ENCODE measurements at places on chromosomes 11 and 22.

GRCh38 chr11:118953265-118953664, 2.8 kb upstream of the UPK2 start:
- DNase-seq = no peak

DNA sequence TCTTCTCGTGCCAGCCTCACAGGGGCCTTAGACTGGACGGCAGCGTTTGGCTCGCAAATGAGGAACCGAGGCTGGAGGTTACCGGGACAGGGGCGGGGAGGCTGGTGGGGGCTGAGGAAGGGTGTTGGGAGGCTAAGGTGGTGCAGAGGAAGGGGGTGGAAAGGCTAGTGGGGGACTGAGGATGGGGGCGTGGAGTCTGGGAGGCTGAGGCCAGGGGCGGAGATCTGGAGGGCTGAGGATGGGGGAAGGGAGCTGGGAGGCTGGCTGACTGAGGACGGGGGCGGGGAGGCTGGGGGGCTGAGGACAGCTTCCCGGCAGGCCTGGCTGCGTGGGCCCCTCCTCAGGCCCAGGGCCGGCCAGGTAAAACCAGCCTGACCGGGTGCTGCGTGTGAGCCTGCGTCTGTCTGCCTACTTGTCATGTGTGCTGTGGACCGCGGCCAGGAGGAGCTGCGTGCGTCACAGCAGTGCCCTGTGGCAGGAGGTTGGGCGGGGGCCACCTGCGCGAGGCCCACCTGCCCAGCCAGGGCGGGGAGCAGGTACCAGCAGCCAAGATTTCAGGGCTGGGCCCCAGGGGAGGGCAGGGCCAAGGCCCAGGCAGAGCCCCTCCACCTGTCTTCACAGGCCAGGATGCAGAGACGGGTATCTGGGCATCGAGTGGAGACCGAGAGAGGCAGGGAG, 9.4 kb upstream of the PIM3 start:
- no peak for DNase-seq

DNA sequence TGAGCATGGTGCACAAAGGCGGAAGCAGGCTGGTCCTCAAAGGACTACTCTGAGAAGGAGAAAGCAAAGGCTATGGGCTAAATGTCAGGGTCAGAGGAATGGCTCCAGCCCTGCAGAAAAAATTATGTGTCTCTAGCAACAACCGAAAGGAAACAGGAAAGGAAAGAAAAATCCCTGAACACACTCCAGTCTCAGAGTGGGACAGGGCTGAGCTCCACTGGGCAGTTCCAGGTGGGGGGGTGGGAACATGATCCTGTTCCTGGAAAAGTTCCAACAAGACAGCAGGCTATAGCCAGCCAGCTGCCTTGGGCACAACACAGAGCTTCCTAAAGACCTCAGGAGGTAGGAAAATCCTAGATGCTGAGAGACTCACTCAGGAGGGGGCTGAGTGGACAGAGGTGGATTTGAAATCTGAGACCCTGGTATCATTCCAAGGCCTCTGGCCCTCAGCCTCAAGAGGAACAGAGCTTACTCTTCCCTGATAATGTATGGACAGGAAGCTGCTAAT, 1088.2 kb downstream of the TBC1D22A start:
- DNase-seq = no peak

- DNase-seq = no peak
Observed at GRCh38 chr11:68792400-68792966, 41.2 kb upstream of the TESMIN start.

- DNase-seq = no peak
Observed at GRCh38 chr11:133360860-133361688, 171.2 kb downstream of the OPCML start.

DNA sequence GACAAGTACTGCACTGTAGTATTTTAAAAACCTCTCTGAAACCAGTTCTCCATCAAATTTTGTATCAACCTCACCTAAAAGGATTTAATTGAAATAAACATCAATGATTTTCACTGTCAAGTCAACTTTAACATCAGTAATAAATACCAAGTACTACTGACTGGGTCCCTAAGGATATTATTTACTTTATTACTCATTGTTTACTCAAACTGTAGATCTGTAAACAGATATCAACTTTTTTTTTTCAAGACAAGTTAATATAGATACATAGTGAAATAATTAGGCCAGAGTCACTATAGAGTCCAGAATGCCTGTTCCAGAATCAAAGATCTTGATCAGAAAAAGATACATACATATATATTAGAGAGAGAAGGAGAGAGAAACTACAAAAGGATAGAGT, 1.6 kb downstream of the RNF141 start:
- DNase-seq = no peak

DNA sequence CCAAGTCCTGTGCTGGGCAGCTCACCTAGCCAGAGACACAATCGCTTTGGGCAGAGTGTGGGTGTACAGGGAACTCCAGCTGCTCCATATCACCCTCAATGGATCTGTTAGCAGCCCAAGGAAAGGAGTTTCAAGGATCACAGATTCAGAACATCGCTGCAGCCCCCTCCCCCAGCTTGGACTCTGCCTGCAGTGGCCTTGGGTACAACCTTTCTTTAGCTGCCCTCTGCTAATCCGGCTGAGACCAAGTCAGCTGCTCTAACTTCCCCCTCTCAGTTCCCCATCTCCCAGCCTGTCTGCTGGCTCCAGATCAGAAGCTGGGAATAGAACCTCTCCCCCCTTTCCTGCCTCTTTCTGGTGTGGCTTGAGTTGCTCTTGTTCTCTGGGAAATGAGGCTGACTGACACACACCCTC, 1.3 kb downstream of the TMEM86A start:
- DNase-seq = peak; percentile 57

- no peak for DNase-seq
Observed at GRCh38 chr22:46457502-46458488, 79.6 kb downstream of the CELSR1 start.

DNA sequence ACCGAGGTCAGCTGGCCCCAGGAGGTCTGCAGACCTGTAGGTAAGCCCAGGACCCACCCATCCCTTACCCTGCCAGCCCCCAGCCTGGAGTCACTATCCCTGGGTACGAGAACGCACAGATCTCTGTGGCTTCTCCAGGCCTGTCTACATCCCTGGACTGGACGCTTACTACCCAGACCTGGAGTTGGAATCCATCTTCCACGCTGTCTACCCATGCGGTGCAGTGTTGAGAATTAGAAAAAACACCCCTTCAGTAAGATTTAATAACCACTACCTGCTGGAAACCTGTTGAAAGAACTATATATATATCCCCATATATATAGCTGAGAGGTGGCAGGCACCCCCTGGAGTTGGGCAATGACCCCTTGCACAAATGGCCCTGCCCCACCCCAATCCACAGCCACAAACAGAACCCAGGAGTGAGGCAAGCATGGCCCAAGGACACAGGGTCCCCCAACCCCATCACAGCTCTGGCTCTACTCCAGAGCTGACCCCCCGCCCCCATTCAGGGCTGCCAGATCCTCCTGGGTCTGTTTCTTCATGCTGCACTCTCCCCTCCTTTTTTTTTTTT, 17.7 kb upstream of the RGL4 start:
- no peak for DNase-seq

GRCh38 chr11:44759743-44760476, 33.1 kb downstream of the TSPAN18 start:
- DNase-seq = no peak

- no peak for DNase-seq
Observed at GRCh38 chr22:38540701-38541100, 29.3 kb downstream of the DMC1 start.

- no peak for DNase-seq
Observed at GRCh38 chr11:83818349-83818748, 532.2 kb upstream of the CCDC90B start.

- DNase-seq = no peak
Observed at GRCh38 chr22:50626314-50626849, 1.6 kb downstream of the ARSA start.

DNA sequence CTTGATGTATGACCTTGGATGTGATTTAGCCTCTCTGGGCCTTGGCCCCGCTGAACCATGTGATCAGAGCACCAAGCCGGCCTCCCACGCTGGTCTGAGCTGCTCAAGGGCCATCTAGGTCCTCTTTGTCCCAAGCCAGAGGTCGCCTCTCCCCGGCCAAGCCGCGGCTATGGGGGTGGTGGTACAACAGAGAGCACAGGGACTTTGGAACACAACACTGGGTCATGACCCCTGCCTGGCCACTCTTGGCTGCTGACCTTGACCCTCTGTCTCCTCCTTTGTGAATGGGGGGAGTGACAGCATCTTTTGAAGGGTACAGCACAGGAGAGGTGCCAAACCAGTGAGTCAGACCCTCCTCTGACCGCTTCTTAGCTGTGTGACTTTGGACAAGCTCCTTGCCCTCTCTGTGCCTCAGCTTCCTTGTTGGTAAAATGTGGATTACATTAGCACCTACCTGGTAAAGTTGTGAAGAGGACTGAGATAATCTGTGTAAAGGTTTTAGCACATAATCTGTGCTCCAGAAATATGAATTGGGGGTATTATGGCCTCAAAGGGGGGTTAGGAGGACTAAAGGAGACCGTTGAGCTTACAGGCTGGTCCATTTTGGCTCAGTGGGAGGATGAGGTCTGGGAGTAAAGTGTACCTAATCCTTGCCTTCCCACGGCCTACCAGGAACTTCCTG, 4.7 kb downstream of the SCYL1 start:
- no peak for DNase-seq

GRCh38 chr11:65528819-65529350, 4.0 kb downstream of the SCYL1 start:
- no peak for DNase-seq

DNA sequence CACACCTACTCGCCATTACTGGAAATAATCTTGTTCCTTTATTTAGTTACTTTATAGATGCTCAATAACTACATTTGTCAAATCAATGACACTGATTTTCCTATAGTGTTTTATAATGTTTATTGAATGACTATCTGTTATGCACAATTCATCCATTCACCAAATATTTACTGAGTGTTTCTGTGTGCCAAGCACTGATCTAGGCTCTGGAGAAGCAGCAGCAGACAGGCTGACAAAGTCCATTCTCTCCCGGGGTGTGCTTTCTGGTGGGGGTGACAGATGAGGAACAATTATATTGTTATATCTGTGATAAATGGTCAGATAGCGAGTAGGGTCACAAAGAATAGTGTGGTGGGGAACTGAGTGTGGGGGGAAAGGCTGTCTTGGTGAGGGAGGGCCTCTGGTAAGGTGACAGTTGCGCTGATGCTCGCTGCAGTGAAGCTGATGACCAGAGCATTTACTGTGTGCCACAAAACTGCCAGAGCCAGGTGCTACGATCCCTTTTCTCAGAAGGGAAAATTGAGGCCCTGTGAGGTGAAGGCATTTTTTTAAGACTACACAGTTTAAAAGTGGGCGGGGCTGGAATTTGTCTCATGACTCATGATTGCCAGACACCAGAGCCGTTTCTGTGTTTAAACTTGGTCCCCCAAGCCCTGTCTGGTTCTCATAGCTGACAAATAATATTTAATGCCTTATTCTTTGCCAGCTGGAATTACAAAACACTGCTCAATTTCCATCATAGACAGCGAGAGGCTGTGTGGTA, 10.2 kb downstream of the PACS1 start:
- peak; percentile 52 for DNase-seq

DNA sequence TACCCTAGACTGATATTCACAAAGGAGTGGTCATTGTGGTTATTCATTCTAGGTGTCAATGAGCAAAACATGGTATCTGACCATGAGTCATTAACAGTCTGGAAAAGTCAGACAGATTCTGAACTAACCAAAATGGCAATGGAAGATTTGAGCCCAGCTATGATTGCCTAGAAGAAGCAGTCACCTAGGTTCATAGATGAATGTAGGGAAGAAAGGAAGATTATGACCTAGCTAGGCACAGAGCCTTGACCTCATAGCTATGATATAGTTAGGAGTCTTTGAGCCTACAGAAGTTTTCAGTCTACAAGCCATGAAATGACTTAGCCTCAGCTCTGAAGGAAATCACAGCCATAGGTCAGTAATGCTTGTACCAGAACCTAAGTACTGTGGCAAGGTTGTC, 351 bp downstream of the OR56A4 start:
- DNase-seq = no peak

DNA sequence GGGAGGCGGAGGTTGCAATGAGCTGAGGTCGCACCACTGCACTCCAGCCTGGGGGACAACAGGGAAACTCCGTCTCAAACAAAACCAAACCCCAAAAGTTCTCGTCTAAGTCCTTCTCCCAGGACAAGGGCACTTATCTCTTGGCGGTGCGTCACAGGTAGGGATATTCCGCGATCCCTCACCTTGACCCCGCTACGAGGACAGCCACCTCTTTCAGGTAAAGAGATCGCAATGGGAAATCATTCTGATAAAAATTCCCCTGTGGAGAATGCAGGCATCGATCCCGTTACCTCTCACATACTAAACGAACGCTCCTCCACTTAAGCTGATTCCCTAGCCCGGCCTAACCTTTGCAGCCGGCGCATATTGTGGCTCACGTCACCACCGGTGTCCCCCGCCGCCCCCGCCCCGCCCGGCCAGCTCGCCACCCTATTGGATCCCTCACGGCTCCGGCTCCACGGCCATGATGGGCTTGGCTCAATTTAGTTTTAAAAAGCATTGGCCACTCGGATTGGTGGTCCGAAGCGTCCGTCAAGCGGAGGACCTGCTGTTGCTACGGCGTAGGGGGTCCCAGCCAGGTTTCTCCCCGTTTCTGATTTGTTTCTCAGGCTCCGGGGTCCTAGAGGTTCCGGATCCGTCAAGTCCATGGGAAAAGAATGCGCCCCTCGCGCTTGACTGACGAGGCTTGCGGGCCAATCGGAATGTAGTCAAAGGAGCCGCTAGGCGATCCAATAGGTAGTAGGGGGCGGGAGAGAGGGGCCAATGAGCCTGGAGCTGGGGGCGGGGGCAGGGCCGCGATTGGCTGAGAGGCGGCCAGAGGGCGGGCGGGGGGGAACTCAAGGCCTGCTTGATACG, 439 bp upstream of the PPP6R3 start:
- peak; percentile 96 for DNase-seq

GRCh38 chr11:108825381-108825780, 160.5 kb downstream of the DDX10 start:
- DNase-seq = no peak
